Jurkat, Clone E6-1 (cell line): ENCODE measurements at places on chromosomes 13 and 19.

DNA sequence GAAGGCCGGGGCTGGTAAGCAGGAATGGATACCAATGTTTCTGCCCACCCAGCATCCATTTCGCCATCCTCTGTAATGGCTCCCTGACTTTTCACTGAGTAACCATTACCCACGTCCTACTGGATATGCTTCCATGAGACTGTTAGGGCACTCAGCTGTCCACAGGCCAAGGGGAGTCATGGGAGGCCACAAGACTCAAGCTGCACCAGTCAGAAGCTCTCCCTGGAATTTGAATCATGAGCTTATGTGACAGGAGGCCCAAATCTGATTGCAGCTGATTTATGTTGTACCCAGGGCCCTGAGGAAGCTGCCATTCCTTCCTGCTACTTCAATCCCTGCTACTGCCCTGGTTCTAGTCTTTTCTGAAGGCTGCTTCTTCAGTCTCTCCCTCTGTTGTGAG, 28.3 kb downstream of the DEDD2 start:
- no peak for DNase-seq

DNA sequence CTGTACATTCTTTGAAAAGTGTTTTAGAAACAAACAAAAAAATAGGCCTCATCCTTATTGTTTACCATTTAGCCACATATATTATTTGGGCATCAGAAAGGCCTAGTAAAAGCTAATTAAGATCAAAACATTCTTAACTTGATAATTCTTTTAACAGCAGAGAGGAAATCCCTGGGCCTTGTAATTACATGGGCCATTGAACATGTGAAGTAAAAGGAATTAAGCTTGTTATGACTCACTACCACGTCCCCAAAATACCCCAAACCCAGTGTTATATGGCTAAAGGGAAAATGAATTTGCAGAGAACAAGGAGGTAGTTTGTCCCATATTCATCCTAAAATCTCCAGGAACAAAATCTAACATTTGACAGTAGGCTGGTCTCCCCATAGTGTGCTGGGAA, 439.8 kb downstream of the ITGBL1 start:
- no peak for DNase-seq

DNA sequence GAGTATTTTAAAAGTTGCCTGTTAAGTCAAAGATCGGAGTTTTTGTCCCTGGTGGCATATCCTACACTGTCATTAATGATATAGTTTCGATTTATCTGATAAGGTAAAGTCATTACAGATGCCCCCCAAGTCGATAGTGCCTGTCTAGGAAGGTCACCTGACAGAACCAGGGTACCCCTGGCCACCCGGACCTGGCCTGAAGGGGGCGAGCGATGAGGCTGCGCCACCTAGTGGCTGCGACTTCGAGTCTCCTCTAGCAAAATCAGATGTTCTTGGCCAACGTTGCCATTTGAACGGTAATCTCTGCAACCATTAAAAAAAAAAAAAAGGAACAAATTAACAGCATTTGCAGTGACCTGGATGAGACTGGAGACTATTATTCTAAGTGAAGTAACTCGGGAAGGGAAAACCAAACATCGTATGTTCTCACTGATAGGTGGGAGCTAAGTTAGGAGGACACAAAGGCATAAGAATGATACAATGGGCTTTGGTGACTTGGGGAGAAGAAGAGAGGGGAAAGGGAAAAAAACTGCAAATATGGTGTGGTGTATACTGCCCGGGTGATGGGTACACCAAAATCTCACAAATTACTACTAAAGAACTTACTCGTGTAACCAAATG, 565.1 kb downstream of the LIG4 start:
- DNase-seq, result peak; percentile 49

DNA sequence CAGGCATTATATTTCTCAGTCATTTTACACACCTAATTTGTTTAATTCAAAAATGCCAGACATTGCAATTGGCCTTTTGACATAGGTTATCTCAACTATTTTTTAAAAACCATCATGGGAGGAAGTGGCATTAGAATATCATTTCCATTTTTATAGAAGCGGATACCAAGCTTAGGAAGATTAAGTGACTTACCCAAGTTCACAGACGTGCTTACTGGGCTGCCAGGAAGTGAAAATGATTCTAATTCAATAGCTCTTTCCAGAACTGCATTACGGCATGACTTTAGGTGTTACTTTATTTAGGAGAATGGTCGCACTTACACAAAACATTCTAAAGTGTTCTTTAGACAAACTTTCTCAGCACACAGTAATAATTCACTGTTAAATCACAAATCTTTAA, 231.9 kb downstream of the KLF12 start:
- no peak for DNase-seq

- no peak for DNase-seq
Observed at GRCh38 chr13:47672245-47673008, 328.6 kb downstream of the SUCLA2 start.

- DNase-seq, result no peak
Observed at GRCh38 chr13:96851856-96852445, 142.3 kb downstream of the OXGR1 start.

DNA sequence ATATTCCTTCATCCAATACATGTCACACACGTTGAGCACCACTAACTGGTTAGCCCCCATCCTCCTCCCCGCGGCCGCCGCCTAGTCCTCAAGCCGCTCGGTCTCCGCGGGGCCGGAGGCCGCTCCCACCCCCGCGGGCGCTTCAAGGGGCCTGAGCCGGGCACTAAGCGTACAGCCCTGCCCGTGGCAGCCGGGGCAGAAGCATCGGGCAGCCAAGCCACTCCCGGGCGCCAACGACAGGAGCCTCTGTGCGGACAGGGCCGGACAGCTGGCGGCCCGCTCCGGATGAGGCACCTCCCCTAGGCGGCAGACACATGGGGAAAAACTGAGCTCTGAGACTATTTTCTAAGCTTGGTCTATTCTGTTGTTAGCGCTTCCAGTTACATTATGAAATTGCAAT, 2.8 kb upstream of the ZNF543 start:
- DNase-seq, result no peak

GRCh38 chr13:99314640-99315176, 7.5 kb upstream of the GPR183 start:
- DNase-seq, result no peak

DNA sequence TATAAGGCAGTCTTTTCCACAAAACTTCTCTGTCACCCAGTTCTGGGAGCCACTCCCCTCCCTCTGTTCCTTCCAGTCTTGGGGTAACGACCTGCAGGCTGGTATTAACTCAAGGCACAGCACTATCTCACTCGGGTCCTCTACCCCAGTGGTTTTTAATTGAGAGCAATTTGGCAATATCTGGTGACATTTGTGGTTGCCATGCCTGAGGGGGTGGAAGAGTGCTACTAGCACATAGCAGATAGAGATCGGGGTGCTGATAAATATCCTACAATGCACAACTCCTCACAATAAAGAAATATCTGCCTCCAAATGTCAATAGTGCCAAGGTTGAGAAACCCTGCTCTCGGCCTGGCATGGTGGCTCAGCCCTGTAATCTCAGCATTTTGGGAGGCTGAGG, 117.7 kb upstream of the ABCC4 start:
- peak; percentile 20 for DNase-seq

GRCh38 chr13:45781553-45782326, 69.8 kb downstream of the SIAH3 start:
- DNase-seq, result peak; percentile 53

DNA sequence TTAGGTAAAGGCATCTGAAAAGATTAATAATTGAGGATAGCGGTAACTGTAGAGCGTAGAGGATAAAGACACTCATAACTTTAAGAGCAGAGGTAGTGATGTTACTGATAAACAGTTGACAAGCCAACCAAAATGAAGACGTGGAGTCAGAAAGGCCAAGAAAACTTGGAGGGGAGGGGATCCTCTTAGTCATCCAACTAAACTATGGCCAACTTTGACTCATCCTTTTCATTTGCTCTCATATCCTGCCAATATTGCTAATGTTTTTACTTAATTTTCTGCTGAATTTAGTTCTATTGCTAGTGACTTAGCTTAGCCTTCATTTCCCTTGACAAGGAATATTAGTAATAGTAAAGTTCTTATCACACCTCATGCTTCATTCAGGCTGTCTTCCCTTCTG, 13.4 kb downstream of the ITGBL1 start:
- DNase-seq, result no peak

GRCh38 chr13:24038841-24039330, 121.6 kb upstream of the SPATA13 start:
- DNase-seq, result no peak

GRCh38 chr13:111292710-111293485, 27.5 kb upstream of the TEX29 start:
- DNase-seq, result no peak
